ENCODE measurements at places on chromosomes 5 and 9. TPM values are rescaled to one million over a fixed set of nuclear protein-coding genes. Genes with fewer than 3 reads are reported as not detected.

The CARTPT gene
- total RNA-seq = not detected

The C1QTNF2 gene
- 2.3 TPM for total RNA-seq

The PHF24 gene
- total RNA-seq = 0.17 TPM

The FBP2 gene
- not detected for total RNA-seq

The NRARP gene
- total RNA-seq = not detected

The SRP19 gene
- 58.0 TPM for total RNA-seq

The PLAC8L1 gene
- not detected for total RNA-seq

The NFIB gene
- total RNA-seq = 36.3 TPM

The SHB gene
- total RNA-seq = 13.9 TPM

The OR1B1 gene
- not detected for total RNA-seq

The C5orf63 gene
- 4.0 TPM for total RNA-seq

The OLFM1 gene
- total RNA-seq = 2.0 TPM

Measured in fibroblast of lung (primary cell).